Right lung (tissue), 10 donors: ENCODE measurements at places on chromosomes 2 and 18. TPM values are rescaled to one million over a fixed set of nuclear protein-coding genes. Genes with fewer than 3 reads are reported as not detected.

DNA sequence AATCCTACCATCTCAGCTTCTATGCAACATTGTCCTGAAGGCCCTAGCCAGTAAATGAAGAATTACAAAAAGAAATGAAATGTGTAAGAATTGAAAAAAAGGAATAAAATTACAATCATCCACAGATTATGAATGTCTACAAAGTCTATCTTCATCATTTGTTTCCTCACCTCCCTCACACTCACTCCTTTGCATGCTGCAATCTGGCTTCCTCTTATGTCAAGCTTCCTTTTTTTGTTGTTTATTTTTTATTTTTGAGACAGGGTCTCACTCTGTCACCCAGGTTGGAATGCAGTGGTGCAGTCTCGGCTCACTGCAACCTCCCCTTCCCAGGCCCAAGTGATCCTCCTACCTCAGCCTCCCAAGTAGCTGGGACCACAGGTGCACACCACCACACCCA is 129.0 kb downstream of the CABYR start:
- DNase-seq, result no peak

The LONRF2 gene
- 3.8 TPM for polyA plus RNA-seq

- no peak for DNase-seq
Measured at GRCh38 chr2:121196132-121196848, 88.7 kb downstream of the TFCP2L1 start.

The AMER3 gene
- polyA plus RNA-seq, result 0.06 TPM
